Omental fat pad (tissue), 4 donors: ENCODE measurements at places on chromosomes 4 and X. TPM values are rescaled to one million over a fixed set of nuclear protein-coding genes. Genes with fewer than 3 reads are reported as not detected.

GRCh38 chr4:2642968-2643367 lies 106.5 kb downstream of the FAM193A start:
- no peak for DNase-seq

The TMSB15C gene
- 0.69 TPM for total RNA-seq

GRCh38 chrX:70240751-70241150 lies 6.3 kb downstream of the AWAT1 start:
- DNase-seq, result no peak

The KLKB1 gene
- total RNA-seq, result 0.47 TPM

- DNase-seq, result no peak
These were observed 150.6 kb downstream of the PRDM5 start for GRCh38 chr4:120771907-120772306.

DNA sequence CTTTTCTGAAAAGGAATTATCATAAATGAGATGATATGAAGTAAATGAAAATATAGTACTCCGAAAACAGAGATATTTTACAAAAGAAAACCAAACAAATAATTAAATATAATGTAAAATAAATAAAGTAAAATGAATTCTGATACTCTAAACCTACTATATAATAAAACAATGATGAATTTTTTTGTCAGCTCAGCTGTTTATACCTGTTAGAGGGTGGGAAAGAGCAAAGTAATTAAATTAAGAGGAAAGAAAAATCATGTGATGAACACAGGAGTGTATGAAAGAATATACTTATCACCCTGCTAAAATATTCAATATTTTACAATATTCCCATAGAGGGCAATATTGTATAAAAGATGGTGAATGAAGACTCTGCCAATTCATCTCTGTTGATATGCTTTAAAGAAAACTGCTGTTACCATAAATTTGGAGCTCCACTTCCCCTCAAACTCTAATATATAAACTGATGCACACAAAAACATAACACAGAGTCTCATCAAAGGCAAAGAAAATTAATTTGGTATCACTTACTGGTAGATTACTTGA lies 6.5 kb upstream of the NDST4 start:
- no peak for DNase-seq

- no peak for DNase-seq
These were observed 1898.4 kb downstream of the STIM2 start for GRCh38 chr4:28759064-28759463.

The TCEAL7 gene
- total RNA-seq, result 18.5 TPM

DNA sequence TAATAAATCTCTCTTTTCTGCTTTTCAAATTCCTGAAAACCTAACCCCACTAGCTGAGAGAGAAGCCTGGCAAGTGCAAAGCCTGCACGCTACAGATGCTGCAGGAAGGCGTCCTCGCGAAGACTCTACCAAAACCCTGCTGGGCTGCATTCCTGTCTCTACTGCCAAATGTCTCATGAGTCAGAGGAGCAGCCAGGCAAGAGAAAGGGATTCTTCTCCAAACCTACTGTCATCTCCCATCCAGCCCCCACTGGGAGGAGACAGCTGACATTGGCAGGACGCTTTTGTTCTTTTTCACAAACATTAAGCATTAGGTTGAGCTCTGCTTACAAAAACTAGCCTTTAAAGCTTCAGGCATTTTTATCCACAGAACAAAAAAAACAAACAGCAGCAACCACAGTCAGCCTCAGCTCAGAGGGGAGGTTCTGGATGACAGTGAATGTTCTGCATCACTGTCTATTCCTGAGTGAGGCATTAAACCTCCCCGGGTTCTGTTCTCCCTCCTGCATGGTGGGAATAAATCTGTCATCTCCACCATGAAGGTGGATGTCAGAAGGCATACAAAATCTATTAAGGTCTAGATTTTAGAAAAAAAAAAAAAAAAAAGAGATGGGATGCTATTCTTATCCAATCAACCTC lies 18.0 kb downstream of the CRMP1 start:
- DNase-seq, result no peak

DNA sequence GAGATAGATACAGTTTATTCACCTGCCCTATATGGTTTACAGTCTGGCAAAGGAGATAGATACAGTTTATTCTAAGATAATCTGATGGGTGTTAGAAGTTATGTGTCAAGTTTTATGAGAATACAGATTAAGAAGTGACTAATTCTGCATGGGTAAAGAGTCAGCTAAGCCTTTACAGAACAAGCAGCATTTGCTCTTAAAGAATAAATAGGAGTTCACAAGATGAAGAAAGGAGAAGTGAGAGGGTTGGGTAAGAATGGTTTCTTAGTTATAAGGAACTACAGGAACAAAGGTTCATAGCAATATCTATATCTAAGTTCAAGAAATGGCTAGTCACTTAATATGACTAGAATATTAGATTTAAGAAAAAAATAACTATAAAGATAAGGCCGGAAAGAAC lies 47.6 kb downstream of the THOC2 start:
- no peak for DNase-seq

DNA sequence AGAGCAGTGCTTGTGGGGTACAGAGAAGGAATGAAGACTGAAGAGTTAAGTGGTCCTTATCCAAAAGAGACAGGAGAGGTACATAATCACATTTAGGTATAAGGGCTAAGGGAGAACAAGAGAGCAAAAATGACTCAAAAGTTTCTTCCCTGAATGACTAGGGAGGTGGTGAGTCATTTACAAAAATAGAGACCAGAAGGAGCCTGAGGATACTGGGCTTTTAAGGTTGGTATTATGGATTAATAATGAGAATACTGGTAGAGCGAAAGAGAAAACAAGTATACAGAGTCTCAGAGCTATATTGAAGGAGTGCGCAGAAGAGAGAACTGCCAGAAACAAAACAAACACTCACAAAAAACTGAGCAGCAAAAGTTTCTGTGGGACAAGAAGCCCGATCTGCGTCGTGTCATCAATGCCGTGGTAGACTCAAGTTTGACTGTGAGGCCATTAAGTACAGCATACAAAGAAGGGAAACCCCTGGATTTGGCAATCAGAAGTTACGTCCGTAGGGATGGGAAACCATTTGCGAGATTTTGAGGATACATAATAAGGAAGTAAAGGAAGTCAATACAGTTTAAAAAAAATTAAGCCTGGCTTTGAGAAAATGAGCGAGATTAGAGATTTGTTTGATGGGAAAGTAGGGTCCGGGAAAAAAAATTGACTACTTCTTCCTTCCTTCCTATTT lies 129.1 kb upstream of the STIM2 start:
- no peak for DNase-seq

DNA sequence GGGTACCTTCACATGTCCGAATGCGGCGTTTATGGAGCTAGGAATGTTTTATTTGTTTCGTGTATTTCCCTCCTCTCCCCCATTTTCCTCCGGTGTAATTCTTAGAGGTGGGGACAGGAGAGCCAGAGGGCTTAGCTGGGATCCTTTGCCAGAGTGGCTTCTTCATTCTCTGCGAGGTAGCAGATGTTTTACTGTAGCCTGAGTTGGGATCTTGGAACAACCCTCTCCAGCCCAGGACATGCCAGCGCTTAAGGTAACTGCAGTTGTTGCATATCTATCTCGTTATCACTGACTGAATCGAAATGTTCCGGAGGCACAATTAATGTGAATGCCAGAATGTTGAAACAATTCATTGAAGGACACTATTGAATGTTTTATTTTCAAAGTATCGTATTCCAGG lies 59.0 kb upstream of the DYNLT3 start:
- DNase-seq, result no peak

- DNase-seq, result no peak
These were observed 167.7 kb downstream of the MGST2 start for GRCh38 chr4:139833151-139833910.

DNA sequence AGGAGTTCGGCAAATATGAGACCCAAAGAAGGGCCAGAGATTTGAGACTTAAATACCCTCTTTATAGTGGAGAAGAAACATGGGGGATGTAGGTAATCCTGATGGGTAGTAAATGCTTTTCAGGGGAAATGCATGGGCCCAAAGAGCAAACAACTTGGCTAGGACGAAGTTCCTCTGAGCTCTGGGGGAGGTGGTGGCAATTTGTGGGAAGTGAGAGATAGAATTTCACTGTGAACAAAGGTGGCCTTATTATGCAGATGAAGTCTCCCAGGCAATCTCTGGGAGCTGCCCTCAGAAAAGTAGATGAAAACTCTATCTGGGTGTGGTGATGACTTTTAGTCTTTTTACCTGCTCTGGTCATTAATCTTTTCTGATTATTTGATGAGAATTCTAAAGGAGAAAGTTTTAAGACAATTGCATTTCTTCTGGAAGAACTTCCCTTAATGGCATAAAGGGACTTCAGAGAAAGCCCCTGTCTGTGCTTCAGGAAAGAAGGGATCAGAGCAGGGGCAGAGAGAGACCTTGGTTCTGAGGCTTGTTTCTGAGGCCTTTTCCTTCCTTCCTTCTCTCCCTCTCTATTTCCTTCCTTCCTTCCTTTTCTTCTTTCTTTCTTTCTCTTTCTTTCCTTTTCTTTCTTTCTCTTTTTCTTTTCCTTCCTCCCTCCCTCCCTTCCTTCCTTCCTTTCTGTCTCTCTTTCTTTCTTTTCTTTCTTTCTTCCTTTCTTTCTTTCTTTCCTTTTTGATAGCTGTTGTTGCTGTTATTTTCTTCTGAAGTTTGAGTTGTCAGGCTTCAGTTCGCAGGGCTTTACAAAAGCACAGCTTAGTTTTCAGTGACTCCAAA lies 37.5 kb upstream of the MAOA start:
- DNase-seq, result no peak

- DNase-seq, result no peak
These were observed 20.3 kb downstream of the CLRN2 start for GRCh38 chr4:17535242-17535641.

The LPAR4 gene
- not detected for total RNA-seq

The PABPC5 gene
- total RNA-seq, result 4.1 TPM

The GLOD5 gene
- total RNA-seq, result not detected

The DRD5 gene
- not detected for total RNA-seq

DNA sequence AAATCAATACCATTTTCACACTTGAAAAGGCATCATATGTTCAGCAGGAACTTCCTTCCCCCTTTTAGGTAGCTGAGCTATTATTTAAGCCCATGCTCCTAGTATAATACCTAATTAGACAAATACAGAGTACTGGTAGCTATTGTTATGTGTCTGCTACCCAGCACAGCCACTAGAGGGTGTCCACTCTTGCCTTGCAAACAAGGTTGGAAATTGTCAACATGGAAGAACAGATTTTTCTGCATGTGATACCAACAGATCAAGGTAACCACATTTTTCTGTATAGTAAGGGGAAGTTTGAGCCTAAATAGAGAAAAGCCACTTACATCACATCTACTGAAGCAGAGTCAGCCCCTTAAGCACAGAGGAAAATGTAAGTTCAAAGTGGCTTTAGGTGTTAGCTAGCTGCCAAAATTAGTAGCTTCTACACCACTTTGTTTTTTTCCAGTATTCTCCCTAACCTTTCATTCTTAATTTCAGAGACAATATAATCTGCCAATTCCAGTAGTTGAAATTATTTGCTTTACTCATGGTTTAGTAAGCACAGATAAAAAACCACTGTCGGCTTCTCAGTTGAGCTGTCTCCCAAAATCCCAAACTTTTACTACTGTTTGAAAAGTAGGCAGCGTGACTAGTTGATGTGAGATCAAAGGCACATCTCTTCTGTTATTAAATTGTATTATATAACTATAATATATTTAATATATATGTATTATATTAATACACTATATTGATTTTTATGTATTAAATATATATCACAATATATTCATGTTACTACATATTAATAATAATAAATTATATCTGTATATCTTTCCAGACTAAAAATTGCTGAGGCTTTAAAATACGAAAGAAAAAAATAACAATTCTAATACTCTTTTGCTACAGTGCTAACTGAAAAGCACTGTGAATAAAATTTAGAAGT lies 38.2 kb downstream of the EDNRA start:
- no peak for DNase-seq

DNA sequence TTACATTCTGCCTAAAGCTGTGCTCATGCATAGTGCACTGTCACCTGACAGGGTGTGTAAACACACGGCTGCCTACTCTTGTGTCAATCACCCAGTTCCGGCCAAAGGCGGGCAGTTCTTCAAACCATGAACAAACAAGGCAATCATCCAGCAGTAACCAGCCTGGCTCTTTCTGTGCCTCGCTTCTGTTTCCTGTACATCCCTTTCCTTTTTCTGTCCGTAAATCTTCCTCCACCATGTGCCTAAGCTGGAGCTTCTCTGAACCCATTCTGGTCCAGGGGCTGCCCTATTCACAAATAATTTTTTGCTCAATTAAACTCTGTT lies 60.8 kb upstream of the CBR4 start:
- no peak for DNase-seq

The SMIM10L2A gene
- total RNA-seq, result 0.38 TPM

The USP17L30 gene
- not detected for total RNA-seq

- DNase-seq, result no peak
These were observed 72.9 kb upstream of the DIAPH2 start for GRCh38 chrX:96611619-96612362.

The ALPK1 gene
- total RNA-seq, result 14.8 TPM

The DUSP21 gene
- total RNA-seq, result not detected

The IL15 gene
- total RNA-seq, result 9.6 TPM

The FGFBP1 gene
- total RNA-seq, result 25.8 TPM

The NPY5R gene
- not detected for total RNA-seq

The CFAP97 gene
- 34.7 TPM for total RNA-seq

DNA sequence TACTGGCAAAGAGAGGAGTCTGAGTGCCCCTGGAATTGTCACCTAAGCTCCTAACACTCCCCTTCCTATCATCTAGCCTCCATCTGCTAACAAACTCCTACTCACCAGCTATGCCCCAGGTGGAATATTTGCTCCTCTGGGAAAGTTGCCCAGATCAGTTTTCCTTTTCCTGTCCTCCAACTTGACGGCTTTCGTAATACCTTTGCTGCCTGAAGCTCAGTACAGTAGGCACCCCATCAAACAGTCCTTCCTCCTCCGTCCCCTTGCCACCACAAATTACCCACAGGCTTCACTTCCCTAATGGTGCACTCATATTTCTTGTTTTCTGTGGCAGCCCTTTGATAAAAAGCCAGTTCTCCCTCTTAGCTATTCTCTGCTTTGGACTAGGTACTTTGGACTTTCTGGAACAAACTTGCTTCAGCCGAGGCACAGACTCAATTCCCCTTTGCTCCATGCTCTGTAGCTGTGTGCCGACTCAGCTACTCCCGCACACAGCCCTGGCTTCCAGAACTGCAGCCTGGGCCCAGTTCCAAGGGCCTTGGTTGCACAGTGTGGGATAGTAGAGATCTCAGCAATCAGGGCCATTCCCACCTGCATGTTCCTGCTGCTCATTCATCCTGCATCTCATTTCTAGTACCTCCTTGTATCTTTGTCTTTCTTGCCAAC lies 605.1 kb downstream of the BCOR start:
- no peak for DNase-seq

DNA sequence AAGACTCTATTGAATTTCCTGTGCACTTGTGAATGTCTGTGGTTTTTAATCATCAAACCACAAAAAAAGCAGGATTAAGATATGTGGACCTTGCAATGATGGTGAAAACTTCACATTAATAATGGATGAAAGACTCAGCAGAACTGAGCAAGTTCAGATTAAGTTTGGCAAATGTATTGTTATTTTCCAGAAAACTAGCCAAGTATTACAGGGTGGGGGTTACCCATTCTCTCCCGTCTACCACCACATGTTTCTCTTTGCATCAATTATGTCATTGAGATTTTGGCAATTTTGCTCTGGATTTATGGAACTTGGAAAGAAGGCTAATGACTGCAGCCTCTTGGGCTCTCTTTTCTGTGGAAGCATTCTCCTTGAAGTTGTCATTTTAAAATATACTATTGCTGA lies 577.1 kb downstream of the ANKRD50 start:
- DNase-seq, result no peak

GRCh38 chr4:155984106-155984797 lies 30.6 kb upstream of the CTSO start:
- no peak for DNase-seq
